Stimulated activated CD4-positive, alpha-beta T cell treated with anti-CD3 and anti-CD28 coated beads, Interleukin-1b, Interleukin-23, amount 100 ng/mL, for 1 hour (primary cell): ENCODE measurements at places on chromosomes 12 and 14.

DNA sequence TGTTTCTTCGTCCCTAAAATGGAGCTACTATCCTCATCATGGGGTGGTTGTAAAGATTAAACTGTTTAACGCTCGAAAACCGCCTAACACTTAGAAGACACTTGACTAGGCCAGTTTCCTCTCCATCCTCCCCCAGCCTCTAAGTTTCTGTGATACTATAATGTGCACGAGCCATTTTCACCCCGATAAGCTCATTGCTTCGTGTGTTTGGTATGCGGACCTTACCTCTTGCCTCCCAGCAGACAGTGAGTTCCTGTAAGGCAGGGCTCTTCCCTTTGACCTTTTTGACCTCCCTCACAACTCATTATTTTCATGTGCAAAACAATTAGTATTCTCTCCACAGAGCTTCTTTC lies 499 bp upstream of the GXYLT1 start:
- no peak for DNase-seq

- no peak for DNase-seq
Observed at GRCh38 chr14:66634876-66635275, 126.9 kb downstream of the GPHN start.

- no peak for DNase-seq
Observed at GRCh38 chr14:93084866-93085857, 30.6 kb downstream of the ITPK1 start.

DNA sequence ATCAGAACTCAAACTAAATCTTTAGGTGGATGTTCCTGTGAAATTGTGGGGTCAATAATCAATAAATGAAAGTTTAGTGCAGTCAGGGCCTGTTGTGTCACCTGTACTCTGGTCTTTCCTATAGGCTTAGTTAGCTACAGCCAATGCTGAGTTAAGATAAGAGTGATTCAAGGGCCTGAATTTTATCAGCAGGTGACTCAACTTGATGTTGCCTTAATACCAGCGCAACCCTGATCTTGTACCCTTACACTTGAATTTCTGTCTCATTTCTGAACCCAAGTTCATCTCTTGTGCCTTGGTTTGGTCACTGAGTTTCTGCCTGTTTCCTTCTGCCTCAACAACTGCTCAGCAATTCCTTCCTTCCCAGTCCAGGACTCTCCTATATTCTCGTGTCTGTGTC lies 157.0 kb upstream of the E2F7 start:
- no peak for DNase-seq

- DNase-seq: no peak
Observed at GRCh38 chr12:7915661-7916403, 20.2 kb downstream of the SLC2A3 start.

DNA sequence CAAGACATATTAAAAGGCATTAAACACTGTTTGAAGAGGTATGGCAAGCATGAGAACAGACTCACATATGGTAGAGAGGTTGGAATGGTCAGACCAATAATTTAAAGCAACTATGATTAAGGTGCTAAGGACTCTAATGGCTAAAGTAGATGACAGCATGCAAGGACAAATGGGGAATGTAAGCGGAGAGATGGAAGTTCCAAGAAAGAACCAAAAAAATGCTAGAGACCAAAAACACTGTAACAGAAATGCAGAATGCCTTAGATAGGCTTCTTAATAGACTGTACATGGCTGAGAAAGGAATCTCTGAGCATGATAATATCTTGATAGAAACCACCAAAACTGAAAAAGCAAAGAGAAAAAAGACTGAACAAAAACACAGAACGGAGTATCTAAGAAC lies 77.4 kb downstream of the RIN3 start:
- DNase-seq: no peak

DNA sequence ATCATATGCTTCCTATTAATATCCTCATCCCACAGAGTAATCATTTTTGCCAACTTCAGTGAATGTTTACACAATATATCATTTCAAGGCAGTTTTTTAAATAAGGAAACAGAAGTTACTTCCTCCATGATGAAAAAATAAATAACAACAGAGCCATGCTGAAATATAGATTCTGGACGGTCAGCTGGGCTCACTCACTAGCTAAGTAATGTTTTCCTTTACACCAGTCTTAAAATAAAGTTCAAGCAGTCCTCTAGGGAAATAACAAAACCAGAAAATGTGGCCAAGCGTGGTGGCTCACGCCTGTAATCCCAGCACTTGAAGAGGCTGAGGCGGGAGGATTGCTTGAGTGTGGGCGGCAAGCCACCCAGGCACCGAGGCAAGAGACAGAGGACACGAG lies 28.7 kb downstream of the AICDA start:
- DNase-seq: no peak

DNA sequence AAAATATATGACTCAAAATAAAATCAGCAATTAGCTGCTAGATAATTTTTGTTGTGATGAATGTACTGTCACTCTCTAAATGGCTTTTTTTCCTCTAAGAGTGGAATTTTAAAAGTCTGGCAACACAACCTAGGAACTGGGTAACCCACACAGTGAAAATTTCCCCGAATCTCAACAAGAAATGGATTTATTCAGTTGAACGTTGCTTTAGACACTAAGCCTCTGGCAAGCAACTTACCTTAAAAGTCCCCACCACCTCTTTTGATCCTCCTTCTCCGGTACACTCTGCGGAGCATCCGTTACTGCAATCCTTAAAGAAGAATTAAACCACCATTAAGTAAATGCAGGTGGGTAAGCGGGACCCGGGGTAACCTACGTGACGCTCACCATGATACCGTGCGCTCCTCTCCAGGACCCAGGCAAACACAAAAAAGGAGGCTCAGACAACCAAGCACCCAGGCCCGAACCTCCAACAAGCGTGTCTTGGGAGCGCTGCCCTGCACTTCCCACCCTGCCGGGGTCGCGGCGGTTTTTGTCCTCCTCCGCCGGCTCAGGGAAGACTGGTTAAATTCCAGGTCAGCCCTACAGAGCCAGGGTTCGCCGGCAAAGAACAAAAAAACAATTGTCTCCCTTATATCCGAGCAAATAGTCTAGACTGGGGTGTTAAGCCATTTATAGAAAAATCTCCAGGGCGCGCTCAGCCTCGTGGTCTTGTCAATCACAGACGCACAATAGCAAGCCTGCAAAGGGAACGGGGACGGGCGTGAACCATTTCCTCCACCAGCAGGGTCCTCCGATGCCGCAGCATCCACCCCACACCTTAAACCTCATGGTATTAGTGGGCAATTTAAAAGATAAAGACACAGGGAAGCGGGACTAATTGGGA lies 47.1 kb downstream of the BCAT1 start:
- DNase-seq: no peak

GRCh38 chr14:99094901-99095300 lies 177.1 kb downstream of the BCL11B start:
- no peak for DNase-seq

DNA sequence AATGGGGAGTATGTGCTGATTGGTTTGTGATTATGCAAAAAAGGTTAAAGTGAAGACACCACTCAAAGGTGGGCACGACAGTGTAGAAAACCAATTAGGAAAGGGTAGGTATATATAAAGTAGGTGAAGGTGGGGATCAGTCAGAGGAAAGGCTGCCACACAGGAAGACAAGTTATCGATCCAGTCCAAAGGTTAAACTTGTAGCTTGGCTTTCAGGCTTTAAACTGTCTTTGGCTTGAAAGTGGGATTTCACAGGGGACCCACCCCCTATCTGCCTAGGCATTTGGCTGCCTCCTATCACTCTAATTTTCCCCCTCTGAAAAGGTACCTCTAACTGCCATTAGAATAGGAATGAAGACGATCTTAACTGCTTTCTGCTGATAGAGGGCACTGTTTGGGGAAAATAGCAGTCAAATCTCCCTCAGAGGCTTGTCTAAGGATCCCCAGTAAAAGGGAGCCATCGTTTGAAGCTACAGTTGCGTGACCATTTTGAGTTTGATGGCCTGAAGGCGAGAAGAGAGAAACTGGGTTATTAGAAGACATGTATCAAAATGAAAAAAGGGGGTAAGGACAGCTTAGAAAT lies 250.2 kb downstream of the GPHN start:
- no peak for DNase-seq

DNA sequence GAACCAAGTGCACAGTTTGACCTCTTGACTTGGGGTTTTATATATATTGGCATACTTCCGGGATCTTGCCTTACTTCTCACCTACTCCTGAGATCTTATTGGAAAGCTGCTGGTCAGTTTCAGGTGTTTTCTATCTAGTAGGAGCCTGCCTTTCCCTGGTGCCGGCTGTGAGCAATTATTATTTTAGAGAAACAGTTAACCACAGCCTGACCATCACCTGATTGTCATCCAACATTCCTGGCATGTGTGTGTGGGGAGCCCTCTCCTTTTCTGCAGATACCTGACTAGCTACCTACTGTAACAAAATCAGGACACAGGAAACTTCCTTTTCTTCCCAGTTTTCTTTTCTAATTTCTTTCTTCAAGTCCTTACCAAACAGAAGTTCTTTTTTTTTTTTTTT lies 220.4 kb downstream of the ATP23 start:
- no peak for DNase-seq

GRCh38 chr14:79549515-79549914 lies 661.8 kb downstream of the DIO2 start:
- DNase-seq: no peak

GRCh38 chr14:90632871-90633270 lies 183.4 kb downstream of the TTC7B start:
- DNase-seq: no peak

GRCh38 chr14:89056394-89056793 lies 231.9 kb downstream of the TTC8 start:
- DNase-seq: no peak

- no peak for DNase-seq
Observed at GRCh38 chr14:52951681-52952554, 1.1 kb upstream of the FERMT2 start.

DNA sequence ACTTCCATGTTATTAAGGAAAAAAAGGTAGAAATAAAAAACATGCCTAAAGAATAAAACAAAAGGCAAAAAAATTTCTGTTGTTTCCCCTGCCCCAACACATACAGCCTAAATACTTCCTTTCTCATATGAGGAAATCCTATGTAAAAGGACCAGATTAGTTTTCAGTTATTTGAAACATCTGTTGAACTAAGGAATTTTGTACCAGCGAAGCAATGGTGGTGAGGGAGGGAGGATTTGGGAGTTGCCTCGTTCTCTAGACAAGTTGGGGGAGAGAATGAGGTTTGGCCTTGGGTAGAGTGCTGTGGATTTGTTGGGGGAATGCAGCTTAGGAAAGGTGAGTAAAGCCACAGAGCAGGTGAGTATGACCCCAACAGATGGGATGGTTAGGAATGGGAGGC lies 141.5 kb upstream of the RFLNA start:
- DNase-seq: no peak

GRCh38 chr14:99035268-99035667 lies 236.7 kb downstream of the BCL11B start:
- no peak for DNase-seq

GRCh38 chr12:10211101-10211939 lies 1.4 kb upstream of the GABARAPL1 start:
- DNase-seq: no peak

DNA sequence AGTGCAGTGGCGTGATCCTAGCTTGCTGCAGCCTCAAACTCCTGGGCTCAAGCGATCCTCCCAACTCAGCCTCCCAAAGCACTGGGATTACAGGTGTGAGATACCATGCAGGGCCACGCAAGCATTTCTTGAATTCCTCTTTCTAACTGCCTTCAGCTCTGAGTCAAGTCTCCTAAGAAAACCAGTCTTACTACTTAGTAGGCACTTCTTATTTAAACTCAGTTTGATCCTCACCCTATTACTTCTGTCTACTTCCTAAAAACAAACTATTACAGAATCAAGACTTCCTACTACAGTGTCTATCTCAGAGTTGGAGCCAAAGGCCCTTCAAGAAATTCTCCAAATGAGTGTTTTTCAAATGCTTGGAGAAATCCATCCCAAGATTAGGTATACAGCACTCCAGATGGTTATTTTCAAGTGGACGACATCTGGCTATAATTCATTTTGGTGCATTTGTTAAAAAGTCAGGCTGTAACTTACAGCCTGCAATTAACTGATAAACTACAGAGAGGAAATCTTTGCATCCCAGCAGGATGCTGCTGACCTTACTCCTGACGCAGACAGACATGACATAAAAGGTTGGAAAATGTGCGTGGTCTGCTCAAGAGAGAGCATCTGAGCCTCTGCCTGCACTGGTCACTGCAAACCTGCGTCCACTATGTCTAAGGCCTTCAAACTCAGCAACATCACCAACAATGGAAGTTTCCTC lies 34.7 kb downstream of the SSH1 start:
- no peak for DNase-seq

- DNase-seq: no peak
Observed at GRCh38 chr12:94707036-94707435, 56.7 kb upstream of the TMCC3 start.

DNA sequence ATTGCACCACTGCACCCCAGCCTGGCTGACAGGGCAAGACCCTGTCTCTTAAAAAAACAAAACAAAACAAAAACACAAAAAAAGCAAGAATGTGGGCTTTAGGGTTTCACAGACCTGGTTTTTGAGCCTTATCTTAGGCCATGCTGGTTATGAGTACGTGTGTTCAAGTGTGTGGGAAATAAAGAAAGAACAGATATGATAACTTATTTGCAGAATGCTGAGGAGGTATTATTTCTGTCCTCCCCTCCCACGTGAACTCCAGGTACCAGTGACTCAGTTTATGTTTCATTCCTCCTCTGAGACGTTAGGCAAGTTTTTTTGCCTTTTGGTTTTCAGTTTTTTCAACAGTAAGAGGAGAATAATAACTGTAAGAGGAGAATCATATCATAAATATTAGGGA lies 49.3 kb downstream of the PCNX1 start:
- DNase-seq: no peak

DNA sequence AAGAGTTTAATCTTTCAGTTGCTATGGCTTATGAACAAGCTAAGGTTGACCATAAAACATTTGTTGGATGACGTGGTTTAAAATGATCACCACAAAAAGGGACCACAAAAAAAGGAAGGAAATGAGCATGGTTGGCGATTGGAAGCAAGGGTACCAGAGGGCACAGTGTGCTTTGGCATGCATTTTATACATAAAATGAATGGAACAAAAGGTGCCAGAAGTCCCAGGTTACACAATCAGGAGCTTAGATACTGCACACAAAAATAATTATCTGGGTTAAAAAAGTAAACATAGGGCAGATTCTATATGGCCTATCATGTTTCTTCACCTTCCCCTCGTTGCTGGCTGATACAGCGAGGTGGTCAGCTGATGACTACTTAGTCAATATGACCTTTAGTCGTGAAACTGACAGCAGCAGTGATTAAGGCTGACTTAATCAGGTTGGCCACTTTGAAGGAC lies 50.7 kb downstream of the ZC3H14 start:
- DNase-seq: no peak

GRCh38 chr12:124240493-124240892 lies 54.4 kb upstream of the RFLNA start:
- DNase-seq: no peak
